T1000 (cell line): ENCODE measurements at places on chromosomes 7 and 10.

DNA sequence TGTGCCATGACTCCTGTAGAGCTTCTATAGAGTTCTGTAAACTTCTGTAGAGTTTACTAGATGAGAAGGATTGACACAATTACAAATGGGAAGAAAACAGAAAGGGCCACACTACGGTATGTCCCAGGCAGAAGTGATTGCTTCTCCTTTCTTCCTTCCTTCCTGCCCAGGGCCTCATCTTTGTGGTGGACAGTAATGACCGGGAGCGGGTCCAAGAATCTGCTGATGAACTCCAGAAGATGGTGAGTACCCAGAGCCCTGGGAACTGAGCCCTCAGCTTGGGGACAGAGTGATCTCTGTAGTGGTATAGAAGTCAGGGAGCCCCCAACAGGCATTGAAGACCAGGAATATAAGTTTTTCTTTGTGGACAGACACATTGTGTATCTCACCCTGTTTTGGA, 1.7 kb downstream of the ARF5 start:
- DNase-seq, result no peak

- DNase-seq, result no peak
These were observed 151.3 kb downstream of the CAMK1D start for GRCh38 chr10:12500381-12501303.

DNA sequence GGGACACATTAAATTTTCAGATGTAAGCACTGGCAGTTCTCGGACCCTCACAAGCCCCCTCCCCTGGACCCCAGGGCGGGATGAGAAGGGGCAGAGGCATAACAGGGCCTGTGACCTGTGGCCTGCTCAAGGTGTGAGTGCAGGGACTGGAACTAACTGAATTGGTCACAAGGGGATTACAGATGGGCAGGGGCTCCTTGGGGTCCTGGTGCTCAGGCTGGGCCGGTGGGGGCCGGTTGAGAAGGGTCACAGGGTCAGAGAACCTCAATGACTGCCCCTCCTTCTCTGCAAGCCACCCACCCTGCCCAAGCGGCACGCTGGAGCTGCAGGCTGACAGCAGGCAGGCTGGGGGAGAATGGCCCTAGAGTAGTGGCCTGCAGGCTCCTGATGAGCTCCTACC, 80.8 kb upstream of the PCBD1 start:
- no peak for DNase-seq

DNA sequence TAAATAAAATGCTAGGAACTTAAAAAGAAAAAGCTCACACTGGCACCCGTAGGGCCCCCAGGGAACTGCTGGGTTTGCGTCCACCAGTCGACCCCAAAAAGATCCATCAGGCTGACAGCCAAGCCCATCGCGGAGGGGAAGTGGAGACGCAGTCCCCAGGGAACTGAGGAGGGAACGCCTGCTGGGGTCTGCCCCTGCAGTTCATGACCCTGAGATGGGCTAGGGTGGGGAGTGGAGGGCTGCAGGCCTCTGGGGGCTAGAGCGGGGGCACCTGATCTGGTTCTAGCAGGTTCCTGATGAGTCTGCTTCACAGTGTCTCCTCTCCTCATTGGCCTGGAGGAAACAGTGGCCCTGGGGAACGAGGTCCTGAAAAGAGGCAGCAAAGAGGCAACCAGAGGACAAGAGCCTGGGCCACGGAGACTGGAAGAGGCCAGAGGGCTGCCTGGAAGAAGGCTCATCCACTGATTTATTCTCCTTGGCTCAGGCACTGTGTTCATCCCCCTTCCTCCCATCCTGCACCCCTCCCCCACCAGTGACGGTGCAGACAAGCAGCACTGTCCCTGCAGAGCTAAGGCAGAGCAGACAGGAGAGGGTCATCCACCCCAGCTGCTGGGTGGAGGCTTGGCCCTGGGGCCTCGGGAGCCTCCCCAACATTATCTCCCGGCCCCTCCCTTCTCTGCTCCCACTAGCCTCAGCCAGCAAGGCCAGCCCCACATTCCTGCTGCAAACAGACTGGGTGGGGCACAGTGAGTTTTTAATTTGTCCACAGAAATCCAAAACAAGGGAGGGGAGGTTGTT, 24.7 kb upstream of the HSPA12A start:
- no peak for DNase-seq

- no peak for DNase-seq
These were observed 246.3 kb upstream of the PITRM1 start for GRCh38 chr10:3418926-3419325.

- DNase-seq, result no peak
These were observed 208.7 kb upstream of the PHYHIPL start for GRCh38 chr10:58967551-58968388.

DNA sequence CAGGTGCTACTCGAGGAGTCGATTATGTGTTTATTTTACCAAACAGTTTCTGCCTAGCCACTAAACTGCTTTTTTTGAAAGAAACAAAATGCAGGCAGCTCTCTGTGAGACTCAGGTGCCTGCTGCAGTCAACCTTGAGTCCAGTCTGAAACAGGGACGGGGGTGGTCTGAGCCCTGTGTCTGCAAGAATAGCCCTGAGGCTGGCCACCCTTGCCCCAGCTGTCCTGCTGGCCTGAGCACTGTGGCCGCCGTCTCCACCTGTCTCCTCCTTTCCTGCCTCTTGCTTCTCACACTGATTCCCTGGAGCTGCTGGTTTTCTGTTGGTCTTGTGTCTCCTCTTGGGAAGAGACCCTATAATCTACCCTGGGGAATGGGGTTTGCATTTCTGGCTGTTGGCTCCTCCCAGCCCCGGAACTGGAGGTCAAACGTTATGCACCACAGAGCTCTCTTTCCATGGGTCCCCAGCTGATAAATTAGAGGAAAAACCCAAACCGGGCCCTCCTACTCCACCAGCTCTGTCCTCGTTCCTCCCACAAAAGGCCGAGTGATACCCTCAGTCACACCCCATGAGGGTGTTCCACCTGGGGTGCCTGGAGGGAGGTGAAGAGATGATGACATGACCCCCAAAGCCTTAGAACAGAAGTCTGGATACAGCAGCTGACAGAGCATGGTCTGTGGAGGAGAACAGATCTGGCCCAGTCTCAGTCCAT, 15.0 kb upstream of the SLC18A3 start:
- no peak for DNase-seq

DNA sequence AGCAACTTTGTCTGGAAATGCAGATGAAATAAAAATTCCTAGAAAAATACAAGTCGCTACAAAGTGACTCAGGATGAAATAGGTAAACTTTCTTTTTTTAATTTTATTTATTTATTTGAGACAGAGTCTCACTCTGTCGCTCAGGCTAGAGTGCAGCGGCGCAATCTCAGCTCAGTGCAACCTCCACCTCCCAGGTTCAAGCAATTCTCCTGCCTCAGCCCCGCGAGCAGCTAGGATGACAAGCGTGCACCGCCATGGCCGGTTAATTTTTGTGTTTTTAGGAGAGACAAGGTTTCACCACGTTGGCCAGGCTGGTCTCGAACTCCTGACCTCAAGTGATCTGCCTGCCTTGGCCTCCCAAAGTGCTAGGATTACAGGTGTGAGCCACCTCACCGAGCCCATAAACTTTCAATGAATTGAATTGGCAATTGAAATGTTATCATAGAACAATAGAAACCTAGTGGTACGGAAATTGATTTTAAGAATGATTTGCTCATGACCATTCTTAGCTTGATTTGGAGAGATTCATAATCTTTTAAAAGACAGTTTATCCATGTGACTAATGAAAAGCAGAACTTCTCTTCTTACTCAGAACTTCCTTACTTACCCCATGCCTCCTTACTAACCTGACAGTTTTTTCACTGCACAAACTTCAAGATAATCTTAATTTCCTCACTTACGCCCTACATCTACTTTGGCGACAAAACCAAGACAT, 161.7 kb downstream of the FAM107B start:
- no peak for DNase-seq

DNA sequence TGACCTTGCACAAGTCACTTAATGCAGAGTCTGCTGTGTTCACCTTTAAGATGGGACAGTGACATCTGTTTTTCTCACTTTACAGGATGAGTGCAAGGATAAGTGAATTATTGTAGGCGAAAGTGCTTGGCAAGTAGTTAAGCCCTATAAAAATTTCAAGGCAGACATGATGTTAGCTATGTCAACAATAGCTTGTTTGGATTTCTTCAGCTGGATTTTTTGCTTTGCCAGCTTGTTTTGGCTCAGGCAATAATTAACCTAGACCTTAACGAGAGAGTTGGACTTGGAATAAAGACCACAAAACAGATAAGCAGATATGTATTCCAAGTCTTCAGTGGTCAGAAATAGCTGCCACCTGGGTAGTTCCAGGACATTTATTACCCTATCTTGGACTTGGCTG, 255.2 kb downstream of the ARL4A start:
- DNase-seq, result no peak

- DNase-seq, result no peak
These were observed 35.2 kb upstream of the STOX1 start for GRCh38 chr10:68792115-68792514.

- DNase-seq, result no peak
These were observed 32.6 kb downstream of the USP6NL start for GRCh38 chr10:11578802-11579255.
